RPMI7951 (cell line): ENCODE measurements at places on chromosomes 13 and 19. TPM values are rescaled to one million over a fixed set of nuclear protein-coding genes. Genes with fewer than 3 reads are reported as not detected.

DNA sequence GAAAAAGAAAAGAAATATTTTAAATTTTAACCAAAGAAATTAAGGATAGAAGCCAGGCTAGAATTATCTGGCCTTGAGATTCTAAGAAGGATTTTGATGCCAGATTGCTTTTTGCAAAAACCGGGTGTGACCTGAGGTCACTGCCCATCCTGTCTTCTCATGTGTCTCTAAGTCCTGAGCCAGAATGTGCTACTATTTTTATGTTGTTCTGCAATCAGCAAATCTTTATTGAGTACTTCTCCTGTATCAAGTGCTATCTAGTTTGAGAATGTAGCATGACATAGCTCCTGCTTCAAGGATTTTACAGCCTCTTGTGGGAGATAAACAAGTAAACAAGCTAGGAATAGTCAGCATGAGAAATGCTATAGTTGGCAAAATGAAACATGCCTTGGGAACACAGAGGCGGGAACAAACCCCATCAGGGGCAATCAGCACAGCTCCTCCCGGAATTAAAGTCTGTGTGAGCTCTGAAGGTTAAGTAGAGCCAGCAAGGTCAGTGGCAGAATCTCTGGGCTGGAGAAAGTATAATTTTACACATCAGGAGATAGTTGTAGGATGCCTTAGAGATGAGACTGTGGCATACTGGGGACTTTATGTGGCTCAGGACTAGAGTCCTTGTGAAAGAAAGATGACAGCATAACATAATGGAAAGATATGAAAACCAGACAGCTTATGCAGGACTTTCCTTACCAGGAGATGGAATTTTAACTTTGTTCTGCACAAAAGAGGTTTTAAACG is 899.5 kb upstream of the SLC10A2 start:
- no peak for DNase-seq

GRCh38 chr13:42538996-42539395 is 35.0 kb upstream of the TNFSF11 start:
- no peak for DNase-seq

- DNase-seq = peak; percentile 94
These were observed at the start of gene ZNF112 for GRCh38 chr19:44356383-44357111. Gene ZNF112 (minus strand): TSS chr19:44356680. CDS start chr19:44340539, 16,141 bp downstream.

DNA sequence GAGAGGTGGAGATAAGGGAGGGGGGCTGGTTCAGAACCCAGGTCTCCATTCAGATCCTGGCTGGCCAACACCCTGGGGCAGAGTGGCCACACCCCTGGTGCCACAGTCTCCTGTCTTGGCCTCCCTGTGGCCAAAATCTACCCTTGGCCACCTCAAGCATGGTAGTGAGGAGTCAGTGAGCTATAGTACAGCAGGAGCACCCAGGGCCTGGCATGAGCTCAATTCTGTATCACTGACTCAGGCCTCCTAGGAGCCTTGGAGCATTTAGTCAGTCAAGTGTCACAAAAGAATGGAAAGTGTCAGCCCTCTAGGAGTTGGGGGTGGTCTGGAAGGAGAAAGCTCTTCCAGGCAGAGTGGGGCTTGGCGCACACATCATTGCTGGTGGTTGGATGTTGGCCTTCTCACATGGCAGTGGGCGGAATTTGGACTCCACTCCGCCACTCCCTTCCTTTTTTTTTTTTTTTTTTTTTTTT is 6.6 kb upstream of the CD79A start:
- peak; percentile 35 for DNase-seq

GRCh38 chr13:110643768-110644421 is 28.6 kb downstream of the NAXD start:
- DNase-seq = no peak

GRCh38 chr19:38263689-38264485 is 486 bp upstream of the SPINT2 start:
- DNase-seq = peak; percentile 78

DNA sequence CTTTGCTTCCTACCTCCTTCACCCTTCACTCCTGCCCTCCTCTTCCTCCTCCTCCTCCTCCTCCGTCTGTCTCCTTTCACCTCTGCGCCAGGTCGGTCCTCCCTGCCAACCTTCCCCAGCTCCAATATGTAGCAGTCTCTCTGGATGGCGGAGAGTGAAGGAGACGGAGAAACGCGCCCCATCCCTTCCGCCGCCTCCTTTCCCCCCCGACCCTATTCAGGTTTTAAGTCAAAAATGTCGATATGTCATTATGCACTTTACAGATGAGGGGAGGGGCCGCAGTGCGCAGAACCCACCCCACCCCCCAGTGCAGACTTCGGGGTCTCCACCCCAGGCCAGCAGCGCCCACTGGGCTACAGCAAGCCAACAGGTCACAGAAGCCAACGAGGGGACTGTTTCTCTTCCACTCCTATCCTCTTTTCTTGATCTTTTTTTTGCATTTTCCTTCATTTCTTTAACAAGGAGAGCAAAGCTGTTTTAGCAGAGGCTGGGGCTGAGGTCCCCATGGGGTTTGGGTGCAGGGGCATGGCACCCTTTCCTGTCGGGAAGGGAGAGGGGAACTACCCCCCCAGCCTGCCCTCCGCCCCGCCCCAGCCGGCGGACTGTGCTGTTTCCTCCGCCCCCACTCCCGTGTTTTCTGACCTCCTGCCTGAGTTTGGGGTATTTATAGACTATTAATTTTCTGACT is 9.2 kb downstream of the MIDN start:
- DNase-seq = no peak

- DNase-seq = peak; percentile 1
These were observed 320.3 kb downstream of the ATP8A2 start for GRCh38 chr13:25692099-25692498.

The SPACA4 gene
- total RNA-seq = not detected in 2 replicates

- DNase-seq = no peak
These were observed 2.8 kb downstream of the FUT1 start for GRCh38 chr19:48749571-48750198.

- DNase-seq = no peak
These were observed 148.7 kb downstream of the FOXO1 start for GRCh38 chr13:40517486-40518480.

GRCh38 chr13:33139780-33140535 is 123.7 kb downstream of the KL start:
- DNase-seq = peak; percentile 14

DNA sequence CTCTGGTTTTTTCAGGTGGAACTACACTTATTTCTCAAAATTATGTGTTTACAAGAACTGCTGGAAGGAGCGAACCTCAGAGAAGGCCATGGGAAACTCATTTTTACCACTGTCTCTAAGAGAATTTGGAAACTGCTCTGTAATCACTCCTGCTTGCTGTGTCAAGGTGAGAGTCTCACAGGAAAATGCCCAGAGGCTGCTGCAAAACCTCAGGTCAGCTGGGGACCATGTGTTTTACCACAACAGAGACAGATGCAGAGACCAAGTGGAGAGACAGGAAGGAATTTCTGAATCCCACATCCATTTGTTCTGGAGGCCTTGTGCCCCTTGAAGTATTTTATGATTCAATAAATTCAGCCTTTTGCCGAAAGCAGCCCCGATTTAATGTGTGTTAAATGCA is 743.8 kb upstream of the SLC10A2 start:
- DNase-seq = no peak

- peak; percentile 26 for DNase-seq
These were observed 800.2 kb downstream of the EFNB2 start for GRCh38 chr13:105735281-105735680.

The ZNF420 gene
- total RNA-seq = 9.4 and 10.6 TPM in 2 replicates

The DHDH gene
- not detected in 2 replicates for total RNA-seq

GRCh38 chr13:25869941-25870340 is 181.9 kb downstream of the SHISA2 start:
- DNase-seq = no peak

DNA sequence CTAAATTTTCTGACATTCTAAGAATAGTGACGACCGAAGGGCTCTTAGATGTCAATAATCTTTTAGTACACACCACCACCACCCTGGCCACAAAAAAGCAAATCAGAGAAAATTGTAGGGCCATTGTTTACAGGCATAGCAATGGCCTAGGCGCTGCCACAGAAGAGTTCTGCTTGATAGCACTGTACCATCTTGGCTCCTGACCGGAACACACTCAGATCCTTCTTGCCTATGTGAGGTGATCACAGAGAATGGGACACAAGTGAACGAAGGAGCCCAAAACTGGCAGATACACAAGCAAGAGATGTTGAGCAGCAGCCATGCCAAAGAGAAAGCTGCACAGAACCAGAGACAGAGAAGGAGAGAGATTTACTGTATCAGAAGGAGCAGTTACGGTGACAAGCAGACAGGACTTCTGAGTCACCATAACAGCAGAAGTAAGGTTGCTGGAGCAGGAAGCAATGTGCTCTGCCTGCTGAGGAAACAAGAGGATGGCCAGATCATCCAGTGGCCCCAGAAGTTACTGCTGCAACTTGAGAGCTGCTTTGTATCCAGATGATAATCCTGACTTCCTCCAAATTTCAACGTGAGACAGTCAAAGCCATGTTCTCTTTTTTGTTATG is 105.2 kb downstream of the SLITRK6 start:
- DNase-seq = peak; percentile 21

- no peak for DNase-seq
These were observed 850.9 kb upstream of the PCDH9 start for GRCh38 chr13:68081061-68081460.

The PKN1 gene
- total RNA-seq = 53.7 and 58.3 TPM in 2 replicates

The LRRC63 gene
- total RNA-seq = 0.20 and 0.48 TPM in 2 replicates

DNA sequence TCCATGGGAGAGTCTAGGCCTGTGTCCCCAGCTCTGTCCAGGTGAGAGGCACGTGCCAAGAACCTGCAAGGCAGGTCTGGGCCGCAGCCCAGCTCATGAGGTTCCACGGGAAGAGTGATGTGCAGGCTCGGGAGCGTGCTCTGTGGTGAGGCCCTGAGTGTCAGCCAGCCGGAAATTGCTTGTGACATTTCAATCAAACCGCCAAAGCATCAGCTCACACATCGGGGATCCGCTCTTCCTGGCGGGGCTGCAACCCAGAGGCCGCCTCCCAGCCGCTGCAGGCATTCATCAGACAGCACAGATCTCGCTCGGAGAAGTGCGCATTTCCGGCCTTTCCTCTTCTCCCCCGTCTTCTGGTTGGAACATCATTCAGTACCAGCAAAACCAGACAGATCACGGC is 109.3 kb downstream of the KDM4B start:
- DNase-seq = no peak

GRCh38 chr19:39310558-39311311 is 9.9 kb downstream of the LRFN1 start:
- no peak for DNase-seq

DNA sequence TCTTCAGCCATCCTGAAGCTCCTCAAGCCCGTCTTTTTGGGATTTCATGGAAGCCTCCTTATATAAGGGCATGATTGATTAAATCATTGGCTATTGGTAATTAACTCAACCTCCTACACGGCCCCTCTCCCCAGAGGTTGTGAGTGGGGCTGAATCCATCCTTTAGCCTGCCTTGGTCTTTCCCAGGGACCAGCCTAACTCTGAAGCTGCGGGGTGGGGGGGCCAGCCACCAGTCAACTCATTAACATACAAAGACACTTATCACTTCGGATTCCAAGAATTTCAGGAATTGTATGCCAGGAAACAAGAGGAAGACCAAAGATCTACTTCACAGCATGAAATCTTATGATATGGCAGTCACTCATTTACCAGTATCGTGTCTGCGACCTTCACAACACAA is 9.9 kb downstream of the COL4A1 start:
- DNase-seq = no peak

The FAM216B gene
- not detected in 2 replicates for total RNA-seq

- no peak for DNase-seq
These were observed 13.1 kb downstream of the XRCC1 start for GRCh38 chr19:43562226-43562697.

- no peak for DNase-seq
These were observed 19.7 kb downstream of the ADGRE3 start for GRCh38 chr19:14654786-14655560.

The C19orf85 gene
- total RNA-seq = not detected in 2 replicates

DNA sequence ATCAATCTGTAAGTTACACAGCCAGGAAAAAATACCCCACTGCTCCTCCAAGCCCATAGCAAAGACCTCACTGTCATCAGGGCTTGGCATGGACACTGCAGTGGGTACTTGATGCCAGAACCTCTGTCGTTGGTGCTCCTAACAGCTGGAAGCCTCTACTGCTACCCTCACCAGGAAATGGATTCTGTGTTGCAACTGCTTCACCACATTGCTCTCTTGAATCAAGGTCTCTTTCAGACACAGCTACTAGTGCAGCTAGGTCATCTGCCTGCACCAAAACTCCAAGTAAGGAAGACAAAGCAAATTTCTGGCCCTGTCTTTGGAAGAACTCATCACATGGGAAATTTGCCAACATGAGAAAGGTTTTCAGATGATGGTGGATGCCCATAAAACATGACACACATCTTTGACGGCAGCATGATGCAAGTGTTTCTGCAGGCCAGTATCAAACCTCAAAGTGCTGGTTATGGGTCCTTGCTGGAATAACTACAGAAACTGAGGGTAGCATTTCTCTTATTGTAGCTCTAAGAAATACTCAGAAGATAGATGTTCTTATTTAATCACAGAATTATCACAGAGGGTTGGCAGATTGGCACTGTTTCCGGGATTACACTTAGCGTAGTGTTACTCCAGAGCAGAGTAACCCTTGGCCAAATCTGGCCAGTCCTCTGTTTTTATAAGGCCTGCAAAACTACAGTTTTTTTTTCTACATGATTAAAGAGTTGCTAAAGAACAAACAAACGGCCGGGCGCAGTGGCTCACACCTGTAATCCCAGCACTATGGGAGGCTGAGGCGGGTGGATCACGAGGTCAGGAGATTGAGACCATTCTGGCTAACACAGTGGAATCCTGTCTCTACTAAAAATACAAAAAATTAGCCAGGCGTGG is 12.9 kb upstream of the PCCA start:
- no peak for DNase-seq

DNA sequence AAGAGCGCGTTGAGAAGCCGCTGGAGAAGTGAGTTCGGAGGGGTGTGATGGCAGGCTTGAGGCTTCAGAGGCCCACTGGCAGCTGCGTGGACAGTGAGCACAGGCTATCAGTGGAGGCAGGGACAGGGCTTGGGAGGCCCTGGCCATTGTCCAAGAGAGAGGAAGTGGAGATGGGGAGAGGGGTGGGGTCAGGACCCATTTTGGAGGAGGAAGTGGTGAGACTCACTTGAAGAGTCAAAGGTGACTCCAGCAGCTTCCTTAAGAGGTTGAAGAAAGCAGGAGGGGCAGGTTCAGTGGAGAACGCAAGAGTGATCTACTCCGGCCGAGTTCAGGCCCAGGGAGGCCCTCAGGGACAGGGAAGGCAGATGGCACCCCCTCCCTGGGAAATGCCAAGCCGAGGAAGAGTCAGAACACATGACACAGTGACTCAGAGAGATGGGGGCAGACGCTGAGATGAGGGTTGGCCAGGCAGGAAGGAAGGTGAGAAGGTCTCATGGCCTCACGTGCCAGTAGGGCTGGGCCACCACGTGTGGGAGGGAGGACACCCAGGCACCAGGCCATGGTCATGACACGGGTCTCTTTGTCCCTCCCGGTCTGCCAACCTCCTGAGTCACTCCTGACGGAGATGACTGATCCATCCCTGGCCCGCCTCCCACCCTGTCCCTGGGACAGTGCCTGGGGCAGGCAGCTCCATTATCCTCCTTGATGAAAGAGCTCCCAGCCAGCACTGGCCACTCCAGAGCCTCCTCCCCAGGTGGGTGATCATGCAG is 10.1 kb upstream of the CD22 start:
- peak; percentile 100 for DNase-seq

- DNase-seq = no peak
These were observed 17.0 kb upstream of the DOCK9 start for GRCh38 chr13:98994896-98995295.

- DNase-seq = no peak
These were observed 4.3 kb upstream of the IFNL2 start for GRCh38 chr19:39263912-39264305.
